Stimulated activated CD4-positive, alpha-beta T cell treated with anti-CD3 and anti-CD28 coated beads, TNF-alpha, amount 100 ng/mL, for 48 hours (primary cell): ENCODE measurements at places on chromosomes 12 and 14.

DNA sequence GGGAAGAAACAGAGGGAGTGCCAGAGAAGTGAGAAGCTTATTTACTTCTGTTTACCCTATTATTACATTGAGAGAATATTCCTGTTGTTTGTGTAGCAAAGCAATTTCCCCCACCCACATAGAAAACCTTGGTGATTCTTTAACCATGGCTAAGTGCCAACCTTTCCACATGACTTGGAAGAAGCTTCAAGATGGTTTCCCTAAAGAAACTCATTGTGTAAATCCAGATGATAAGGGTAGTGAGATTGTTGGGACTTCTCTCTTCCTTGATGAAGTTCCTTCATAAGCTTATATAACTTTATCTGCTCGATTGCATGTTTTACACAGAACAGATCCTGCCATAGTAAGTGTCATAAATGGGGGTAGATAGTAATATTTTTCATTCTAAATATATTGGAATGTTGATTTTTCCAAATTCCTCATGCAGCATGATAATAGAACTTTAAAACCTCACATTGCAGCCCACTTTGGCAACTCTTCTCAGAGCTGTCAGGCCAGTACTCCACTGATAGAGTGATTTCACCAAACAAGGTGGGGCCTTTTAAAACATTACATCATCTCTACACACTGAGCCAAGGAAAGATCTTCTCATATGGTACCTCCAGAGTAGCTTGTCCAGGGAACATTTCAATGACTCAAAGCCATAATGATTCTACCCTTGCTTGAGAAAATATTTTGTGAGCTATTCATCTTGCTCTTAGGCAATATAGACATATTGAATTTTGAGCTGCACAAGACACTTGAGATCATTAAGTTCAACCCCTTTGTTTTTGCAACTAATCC is 47.8 kb upstream of the KIF21A start:
- no peak for DNase-seq

DNA sequence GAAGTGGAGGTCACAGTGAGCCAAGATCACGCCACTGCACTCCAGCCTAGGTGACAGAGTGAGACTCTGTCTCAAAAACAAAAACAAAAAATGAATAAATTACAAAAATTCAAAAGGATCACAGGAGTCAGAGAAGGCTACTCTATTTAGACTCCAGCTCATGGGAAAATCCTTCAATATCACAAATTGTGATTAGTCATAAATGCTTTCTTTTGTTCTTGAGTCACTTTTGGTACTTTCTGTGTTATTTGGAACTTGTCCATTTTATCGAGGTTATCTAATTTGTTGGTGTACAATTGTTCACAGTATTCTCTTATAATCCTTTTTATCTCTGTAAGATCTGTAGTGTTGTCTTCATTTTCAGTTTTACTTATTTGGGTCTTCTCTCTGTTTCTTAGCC is 18.9 kb downstream of the ALDH2 start:
- DNase-seq = no peak

DNA sequence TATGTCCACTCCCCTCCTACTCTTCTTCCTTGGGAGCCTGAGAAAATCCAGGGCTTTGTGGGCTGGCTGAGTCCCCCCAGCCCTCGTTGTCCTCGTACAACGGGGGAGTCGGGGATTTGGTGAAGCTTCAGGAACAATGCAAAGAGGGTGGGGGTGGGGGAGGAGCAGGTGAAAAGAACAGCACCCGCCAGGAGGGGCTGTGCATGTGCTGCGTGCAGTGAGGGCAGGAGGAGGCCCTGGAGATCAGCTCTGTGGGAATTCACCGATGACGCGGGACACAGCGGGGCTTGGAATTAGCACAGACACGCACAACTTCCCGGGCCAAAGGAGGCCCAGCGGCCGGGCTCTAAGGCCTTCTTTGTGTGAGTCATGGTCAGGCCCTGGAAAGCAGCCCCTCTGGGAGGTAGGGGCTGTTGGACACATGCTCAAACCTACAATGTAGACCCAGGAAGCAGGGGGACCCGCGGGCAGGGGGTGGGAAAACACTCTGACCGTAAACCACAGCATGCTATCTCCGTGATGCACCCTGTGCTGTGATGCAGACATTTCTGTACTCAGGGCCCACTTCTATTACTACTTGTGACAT is 32.8 kb downstream of the RBM19 start:
- no peak for DNase-seq

DNA sequence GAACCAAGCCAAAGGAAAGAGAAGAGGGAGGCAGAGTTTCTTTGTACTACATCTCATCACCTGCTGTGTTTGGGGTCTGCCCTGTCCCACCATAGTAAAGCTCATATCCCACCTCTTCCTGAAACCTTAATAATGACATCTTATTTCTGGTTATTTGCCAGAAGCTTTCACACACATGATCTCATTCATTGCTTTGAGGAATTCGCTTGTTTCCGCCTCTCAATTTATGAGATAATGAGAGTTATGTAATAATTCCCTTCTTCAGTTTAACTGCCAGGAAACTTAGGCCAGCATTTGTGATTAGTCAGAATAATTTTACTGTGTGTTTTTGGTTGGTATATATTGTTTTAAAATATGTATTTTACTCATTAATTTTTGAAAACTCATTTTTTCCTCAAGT is 205.2 kb downstream of the CACNA1C start:
- DNase-seq = no peak

DNA sequence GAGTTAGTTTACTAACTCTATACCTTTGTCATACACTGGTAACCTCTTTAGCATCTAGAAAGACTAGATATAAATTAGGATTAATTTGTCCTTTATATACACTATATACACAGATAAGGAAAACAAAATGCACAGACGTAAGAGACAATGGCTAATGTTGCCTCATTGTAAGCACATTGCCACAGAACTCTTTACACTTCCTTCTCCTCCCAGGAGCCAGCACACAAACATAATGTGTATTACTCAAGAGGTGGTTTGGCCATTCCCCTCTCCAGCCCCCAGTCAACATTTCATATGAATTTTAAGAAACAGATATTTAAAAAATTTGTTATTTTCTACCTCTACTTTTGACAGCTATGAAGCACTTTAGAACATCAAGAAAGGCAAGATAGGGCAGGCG is 131.4 kb upstream of the OR4E1 start:
- no peak for DNase-seq

GRCh38 chr12:38411426-38411825 is 94.9 kb downstream of the ALG10B start:
- no peak for DNase-seq

DNA sequence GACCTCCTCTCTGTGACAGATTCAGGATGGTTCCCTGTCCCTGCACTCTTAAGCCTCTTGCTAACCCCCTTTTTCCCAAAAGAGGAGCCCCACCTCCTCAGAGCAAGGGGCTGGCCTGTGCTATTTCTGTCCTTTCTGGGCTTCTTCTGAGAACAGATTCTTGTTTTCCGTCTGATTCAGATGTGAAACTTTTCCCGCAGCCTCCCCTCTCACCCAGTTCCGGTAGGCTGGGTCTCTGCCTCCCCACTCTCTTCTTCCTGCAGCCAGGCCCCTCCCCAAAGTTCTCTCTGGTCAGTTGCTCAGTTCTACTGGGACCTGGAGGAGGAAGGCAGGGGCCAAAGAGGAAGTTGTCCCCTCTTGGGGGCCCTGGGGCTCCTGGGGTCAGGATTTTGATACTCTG is 11.8 kb downstream of the PDE1B start:
- no peak for DNase-seq

- DNase-seq = no peak
These were observed 57.3 kb downstream of the ARL6IP4 start for GRCh38 chr12:123037791-123038190.

GRCh38 chr12:105324704-105325103 is 5.8 kb upstream of the C12orf75 start:
- no peak for DNase-seq

DNA sequence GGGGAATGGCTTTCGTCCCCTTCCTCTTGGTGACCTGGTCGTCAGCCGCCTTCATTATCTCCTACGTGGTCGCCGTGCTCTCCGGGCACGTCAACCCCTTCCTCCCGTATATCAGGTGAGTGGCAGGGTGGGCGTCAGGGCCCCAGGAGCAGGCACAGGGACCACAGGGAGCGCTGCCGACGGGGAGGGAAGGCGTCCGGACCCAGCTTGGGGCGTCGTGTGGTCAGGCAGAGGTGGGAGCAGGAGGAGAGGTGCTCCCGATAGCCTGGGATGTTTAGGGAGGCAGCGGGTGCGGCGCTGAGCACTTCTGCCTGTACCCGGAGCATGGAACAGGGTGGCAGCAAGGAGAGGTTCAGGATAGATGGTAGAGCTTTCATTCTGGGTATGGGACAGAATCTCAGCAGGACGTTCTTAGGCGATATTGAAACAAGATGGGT is 444 bp downstream of the DRAM1 start:
- no peak for DNase-seq

GRCh38 chr14:92282669-92283068 is 40.3 kb upstream of the SLC24A4 start:
- no peak for DNase-seq

DNA sequence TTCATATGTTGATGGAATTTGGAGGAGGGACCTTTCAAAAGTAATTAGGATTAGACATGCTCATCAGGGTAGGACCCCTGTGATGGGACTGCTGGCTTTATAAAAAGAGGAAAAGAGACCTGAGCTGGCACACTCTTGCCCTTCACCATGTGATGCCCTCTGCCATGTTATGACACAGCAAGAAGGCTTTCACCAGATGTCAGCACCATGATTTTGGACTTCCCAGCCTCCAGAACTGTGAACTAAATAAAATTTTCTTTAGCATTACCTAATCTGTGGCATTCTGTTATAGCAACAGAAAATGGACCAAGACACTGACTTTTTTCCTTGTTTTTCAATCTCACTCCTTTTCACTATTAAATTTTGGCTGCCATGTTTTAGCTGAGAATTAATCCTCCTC is 105.0 kb upstream of the TMPO start:
- no peak for DNase-seq

DNA sequence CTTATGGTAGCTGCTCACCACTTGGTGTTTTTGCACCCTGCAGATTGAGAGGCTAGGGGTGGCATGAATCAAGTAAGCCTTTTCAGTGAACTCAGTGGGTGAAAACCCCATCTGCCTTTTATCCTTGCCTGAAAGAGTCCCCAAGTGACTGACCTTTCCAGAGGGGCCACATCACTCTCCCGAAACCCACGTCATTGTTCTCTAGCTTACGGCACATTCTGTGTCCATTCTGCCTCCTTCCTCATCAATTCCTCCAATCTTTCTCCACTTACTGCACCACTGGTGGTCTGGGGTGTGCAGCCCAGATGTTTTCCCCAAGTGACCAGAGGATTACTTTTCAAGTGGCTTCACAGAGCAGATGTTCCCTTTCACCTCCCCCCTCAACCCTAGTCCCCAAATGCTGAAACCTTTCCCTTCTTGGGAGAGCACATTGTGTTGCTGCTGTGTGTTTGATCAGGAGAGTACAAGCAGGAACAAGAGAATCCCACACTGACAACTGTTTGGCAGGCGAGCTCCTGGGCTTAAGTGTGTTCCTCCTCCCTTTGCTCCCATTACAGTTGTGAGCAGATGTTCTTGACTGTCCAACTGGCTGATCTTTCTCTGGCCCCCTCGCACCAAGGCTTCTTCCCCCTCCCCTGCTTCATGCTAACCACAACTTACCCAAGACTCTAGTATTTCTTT is 138.0 kb upstream of the IGF1 start:
- DNase-seq = no peak

DNA sequence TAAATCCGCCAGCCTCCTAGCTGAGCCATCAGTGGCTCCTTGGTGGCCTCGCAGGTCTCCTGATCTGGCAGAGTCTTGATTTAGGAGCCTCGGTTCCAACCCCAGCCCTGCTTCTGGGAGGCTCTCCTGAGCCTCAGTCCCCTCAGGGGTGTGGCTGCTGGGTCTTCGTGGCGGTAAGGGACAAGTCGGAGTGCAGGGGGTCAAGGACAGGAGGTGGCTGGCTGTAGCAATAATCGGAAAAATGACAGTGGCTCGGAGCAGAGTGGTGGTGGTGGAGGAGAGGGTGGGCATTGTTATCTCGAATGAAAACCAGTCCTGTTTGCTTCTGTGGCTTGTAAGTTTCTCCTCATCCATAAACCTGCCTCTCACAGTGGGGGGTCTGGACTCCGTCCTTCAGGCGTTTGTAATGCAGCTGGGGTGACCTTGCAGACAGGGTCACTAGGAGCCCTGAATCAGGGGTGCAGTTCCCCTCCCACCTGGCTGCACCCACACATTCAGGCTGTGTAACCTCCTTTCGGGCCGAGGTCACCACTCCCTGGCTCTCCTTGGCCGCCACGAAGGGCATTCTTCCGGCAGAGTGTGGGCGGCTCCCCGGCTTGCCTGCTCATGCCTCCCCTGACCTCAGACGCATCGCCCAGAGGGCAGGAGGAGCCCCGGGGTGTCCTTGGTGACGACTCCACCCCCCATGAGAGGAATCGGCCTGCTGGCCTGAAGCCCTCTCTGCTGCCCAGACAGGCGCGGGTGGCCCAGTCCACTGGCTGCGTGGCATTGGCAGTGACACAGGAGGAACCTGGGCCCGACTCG is 8.1 kb downstream of the BCL7A start:
- DNase-seq = no peak

GRCh38 chr14:72682188-72682587 is 211.7 kb downstream of the DPF3 start:
- no peak for DNase-seq

DNA sequence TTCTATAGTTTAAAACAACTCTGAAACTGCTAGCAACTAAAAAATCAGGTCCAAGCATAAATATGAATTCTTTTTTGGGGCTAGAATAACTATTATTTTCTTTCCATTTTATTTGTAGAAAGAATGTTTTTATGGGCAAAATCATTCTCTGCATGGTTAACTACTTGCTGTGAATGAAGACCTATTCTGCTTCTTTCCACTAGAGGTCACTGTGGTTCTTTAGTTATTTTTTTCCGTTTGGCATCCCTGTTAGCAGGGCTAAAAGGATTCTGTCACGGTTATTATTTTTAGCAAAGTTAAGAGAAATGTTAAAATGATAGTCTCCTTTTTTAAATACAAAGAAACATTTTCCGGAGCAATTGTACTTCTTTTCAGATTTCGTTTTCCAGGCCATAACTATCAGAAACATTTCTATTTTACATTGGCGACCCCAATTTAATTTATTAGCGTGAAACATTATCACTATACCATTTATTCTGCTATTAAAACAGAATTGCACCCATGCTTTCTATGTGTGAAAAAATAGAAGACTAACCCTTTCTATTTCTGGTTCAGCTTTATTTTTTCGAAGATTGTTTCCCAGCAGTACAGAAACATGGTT is 404.8 kb downstream of the ATP23 start:
- no peak for DNase-seq
